Left lung (tissue), 14 donors: ENCODE measurements at places on chromosomes 2 and 18. TPM values are rescaled to one million over a fixed set of nuclear protein-coding genes. Genes with fewer than 3 reads are reported as not detected.

- no peak for DNase-seq
Observed at GRCh38 chr2:53777134-53777533, 9.5 kb downstream of the CHAC2 start.

DNA sequence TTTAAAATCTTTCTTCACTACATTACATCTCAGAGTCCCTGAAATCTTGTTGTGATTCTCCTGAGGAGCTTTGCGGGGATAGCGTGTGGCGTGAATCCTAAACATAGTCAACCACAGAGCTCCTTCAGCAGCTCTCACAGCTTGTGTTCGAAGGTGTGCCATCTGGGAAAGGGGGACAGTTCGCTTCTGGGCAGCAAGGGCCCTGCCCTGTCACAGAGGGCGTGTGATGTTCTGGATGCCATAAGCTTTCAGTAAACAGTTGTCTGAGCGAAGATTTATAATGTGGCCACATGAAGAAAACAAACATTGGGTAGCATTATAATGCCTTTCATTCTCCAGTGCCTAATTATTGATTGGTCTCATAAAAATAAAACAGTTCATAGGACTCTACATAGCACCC lies 172.5 kb downstream of the MYO1B start:
- no peak for DNase-seq

DNA sequence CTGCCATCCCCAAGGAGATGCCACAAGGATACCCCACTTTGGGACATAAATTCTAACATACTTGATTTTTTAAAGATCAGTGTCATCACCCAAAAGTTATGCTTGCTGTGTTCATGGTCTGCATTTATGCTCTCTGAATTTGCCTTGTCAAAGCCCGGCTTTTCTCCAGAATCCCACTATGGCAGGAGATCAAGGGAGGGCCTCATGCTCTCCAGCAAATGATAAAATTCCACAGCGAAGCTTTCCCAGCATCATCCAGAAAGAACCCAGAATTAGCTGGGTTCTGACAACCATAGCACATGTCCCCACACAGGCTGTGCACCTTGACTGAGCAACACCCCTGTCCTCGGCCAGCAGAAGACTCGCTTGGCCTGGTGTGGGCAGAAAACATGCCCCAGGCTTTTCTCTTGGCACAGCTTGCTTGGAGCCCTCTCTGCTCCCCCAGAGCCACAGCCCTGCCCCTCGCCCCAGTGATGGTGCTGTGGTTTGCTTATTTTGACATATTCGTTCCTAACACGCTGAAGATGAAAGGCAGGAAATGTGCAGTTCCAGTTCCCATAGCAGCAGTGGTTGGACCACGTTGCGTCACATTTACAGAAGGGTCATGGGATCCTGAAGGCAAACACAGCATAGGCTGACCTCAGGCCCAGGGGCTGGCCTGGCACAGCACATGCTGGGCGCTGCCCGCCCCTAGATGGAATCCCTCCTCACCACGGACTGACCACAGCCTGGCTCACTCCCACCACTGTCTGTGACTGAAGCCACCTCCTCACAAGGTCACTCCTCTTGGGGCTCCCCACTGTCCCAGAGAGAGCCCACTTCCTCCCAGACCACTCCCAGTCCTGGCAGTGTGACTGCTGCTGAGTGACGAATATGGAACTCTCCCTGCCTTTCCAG lies 14.1 kb upstream of the CHRNA1 start:
- DNase-seq, result no peak

- DNase-seq, result no peak
Observed at GRCh38 chr2:72996117-72996502, 75.4 kb downstream of the SFXN5 start.

DNA sequence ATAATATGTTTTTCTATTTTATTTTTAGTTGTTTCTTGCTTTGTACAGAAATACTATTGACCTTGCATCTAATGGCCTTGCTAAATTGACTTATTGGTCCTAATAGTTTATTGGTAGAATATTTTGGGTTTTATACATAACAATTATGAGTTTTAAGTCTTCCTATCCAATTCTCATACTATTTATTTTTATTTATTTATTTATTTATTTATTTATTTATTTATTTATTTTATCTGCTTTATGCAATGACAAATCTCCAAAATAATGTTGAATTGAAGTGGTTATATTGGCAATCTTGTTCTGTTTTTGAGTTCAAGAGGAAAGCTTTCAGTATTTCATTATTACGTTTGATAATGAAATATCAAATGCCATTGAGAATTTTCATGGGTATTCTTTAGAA lies 488.3 kb downstream of the CDH2 start:
- no peak for DNase-seq

- peak; percentile 26 for DNase-seq
Observed at GRCh38 chr2:149611100-149611820, 23.7 kb upstream of the MMADHC start.

- DNase-seq, result no peak
Observed at GRCh38 chr2:36657703-36658102, 38.8 kb upstream of the VIT start.

The NPAS2 gene
- total RNA-seq, result 18.8 TPM

The RHOB gene
- total RNA-seq, result 116 TPM

The RIT2 gene
- not detected for total RNA-seq

The HDLBP gene
- total RNA-seq, result 567 TPM

The RAD51AP2 gene
- not detected for total RNA-seq

The ALPG gene
- total RNA-seq, result 0.16 TPM
